WTC11 (cell line): ENCODE measurements at places on chromosomes 1 and 21.
A peak's percentile ranks its signal among the peaks of the same experiment; 100 is the strongest.

- DNase-seq: no peak
Observed at GRCh38 chr1:9275161-9275560, 17.5 kb upstream of the SPSB1 start.

- no peak for DNase-seq
Observed at GRCh38 chr1:39779137-39779536, 8.0 kb upstream of the OXCT2 start.

DNA sequence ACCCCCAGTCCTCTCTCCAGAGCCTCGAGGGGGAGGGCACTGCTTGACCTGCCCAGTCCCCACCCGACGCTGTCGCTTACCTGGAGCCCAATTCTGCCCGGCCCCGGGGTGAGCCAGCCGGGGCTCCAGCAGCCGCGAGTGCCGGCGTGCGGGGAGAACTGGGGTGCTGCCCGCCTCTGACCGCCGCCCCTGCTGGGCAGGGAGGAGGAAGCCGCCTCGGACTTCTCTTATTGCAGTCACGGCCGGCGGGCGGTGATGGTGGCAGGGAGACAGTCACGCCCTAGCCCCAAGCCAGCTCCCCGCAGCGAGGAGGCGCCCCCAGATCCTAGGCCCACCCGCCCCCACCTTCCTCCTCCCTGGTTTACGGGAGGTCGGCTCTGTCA is at the start of gene FGR:
Gene FGR, minus strand, starts transcription at position 201 of the 383 bp plus-strand sequence. CDS start 11,269 bp downstream, outside the sequence.
- no peak for DNase-seq

DNA sequence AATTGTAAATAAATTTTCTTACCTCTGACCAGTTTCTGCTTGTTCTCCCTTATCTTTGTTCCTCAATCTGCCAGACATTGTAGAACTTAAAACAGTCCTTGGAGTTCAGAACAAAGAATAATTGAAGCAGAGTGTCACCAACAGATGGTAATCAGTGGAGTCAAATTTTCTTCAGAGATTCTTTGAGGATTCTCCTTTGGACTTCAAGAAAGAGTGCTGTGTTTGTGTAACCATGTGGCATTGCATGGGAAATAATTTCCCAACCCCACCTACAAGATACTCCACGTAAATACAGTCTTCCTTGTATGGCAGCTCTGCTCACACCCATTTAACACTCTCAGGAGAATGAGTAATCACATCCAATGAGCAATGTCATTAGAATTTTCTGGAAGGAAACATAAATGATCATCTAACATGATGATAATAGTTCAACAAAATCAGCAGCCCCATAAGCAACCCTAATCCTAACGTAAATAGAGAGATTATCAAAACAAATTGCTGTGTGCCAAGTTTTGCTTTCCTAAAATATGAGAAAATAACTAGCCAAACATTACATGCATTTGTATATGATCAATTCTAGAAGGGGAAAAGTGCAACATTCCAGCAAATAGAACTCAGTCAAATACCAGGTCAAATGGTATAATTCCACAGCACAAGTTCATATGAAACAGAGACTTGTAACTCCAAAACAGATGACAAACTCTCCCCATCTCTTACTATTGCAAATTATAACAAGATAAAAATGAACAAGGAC is 6.9 kb upstream of the DENND1B start:
- DNase-seq: no peak

DNA sequence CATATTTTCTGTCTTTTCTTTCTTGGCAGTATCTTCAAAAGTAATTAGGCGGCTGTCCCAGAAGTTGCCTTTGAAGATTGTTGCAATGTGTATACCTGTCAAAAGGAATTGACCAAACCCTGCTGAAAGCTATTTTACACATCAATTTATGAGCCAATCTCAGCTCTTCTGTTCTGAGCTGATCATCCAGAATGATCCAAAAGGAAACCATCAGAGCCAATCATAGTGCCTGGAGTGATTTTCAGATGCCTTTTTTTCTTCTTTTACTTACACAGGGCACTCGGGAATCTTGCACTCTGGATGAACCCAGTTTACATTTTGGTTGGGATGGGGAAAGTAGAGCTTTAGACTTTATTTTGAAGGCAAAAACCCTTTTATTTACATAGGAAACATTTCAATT is 21.8 kb upstream of the APOBEC4 start:
- DNase-seq: no peak

DNA sequence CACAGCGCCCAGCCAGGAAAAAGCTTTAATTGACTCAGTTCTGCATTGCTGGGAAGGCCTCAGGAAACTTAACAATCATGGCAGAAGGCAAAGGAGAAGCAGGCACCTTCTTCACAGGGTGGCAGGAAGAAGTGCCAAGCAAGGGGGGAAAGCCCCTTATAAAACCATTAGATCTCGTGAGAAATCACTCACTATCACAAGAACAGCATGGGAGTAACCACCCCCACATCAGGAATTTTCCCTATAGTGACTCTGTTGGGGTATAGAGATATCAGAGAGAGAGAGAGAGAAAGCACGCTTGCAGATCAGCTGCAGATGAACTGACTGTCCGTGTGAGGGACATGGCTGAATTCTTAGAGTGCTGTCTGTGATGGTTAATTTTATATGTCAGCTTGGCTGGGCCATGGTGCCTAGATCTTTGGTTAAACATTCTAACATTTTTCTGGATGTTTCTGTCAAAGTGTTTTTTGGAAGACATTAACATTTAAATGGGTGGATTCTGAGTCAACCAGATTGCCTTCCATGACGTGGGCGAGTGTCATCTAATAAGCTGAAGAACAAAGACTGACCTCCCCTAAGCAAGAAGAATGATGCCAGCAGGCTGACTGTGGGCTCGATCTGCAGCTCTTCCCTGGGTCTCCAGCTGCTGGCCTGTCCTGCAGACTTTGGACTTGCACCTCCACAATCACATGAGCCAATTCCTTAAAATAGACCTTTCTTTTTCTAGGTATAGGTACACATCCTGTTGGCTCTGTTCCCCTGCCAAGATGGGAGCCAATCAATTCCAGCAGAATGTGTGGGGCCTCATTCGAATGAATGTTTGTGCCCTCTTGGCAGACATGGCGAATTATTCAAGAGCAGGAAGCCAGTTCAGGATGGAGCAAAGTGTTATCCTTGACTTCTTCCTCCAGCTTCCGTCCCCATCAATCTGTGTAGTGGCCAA is 21.4 kb upstream of the CPT2 start:
- no peak for DNase-seq

- DNase-seq: no peak
Observed at GRCh38 chr1:33502726-33503125, 30.3 kb downstream of the ZSCAN20 start.

- DNase-seq: no peak
Observed at GRCh38 chr1:902802-903201, 20.9 kb upstream of the SAMD11 start.

- DNase-seq: no peak
Observed at GRCh38 chr1:220389634-220390033, 117.4 kb upstream of the RAB3GAP2 start.

DNA sequence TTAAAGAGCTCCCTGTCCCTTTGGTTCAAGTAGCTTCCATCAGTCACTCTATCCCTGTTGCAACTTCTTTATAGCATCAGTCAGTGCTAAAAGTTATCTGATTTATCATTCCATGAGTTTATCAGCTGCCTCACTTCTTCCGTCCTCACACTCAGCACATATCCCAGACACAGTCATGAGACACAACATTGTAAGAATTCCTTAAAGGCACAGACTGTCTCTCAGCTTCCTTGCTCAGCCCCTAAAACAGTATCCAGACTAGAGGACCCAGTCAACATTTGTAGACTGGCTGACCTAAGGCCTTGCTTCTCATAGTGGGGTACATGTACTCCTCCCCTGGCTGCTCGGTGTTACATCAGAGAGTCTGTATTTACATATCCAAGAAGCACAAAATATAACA is 164.9 kb upstream of the ADGRL2 start:
- DNase-seq: no peak

GRCh38 chr21:29825936-29826335 is 113.9 kb downstream of the GRIK1 start:
- no peak for DNase-seq

- DNase-seq: no peak
Observed at GRCh38 chr1:240244968-240245628, 153.4 kb downstream of the FMN2 start.

- DNase-seq: no peak
Observed at GRCh38 chr1:229282295-229282823, 11.4 kb downstream of the RAB4A start.

DNA sequence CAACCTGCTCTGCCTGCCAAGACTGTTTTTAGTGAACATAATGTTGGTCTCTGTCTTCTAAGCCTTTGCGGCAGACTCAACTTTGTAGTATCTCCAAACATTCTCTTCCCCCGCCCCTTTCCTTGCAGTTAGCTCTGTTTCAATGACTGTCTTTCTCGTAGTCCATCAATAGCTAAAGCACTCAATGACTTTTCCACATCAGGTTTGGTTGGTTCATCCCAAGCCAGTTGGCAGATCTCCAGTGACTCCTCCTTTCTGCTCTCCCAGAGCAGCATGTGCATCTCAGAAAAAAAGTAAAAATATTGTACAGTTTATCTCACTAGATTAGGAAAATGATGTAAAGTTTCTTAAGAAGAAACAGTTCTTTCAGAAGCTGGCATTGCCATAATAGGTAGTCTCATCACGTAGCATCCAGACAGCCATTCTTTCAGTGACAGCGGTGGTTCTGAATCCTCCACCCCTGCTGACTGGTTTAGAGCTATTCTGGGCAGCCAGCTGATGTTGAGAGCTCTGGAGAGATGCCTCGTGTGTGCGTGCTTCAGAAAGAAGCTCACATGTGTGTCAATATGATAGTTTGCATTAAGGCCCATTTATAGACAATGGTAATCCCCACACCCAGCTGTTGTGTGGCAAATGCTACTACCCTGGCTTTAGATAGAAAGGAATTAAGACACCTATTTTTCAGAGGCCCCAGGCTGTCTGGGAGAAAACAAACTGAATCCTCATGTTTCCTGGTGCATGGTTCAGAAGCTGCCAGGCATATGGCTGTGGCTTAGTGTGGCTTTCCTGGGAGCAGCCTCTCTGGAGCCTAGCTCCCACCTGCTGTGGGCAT is 53.2 kb downstream of the CNN3 start:
- DNase-seq: no peak

DNA sequence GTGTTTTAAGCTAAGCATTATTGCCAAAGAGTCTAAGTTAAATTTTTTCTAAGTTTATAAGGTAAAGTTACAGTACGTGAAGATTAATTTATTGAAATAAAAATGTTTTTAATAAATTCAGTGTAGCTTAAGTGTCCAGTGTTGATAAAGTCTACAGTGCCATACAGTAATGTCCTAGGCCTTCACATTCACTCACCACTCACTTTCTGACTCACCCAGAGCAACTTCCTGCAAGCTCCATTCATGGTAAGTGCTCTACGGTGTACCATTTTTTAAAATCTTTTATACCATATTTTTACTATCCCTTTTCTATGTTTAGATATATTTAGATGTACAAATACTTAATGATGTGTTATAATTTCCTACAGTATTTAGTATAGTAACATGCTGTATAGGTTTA is 173.2 kb downstream of the CACNA1E start:
- no peak for DNase-seq

DNA sequence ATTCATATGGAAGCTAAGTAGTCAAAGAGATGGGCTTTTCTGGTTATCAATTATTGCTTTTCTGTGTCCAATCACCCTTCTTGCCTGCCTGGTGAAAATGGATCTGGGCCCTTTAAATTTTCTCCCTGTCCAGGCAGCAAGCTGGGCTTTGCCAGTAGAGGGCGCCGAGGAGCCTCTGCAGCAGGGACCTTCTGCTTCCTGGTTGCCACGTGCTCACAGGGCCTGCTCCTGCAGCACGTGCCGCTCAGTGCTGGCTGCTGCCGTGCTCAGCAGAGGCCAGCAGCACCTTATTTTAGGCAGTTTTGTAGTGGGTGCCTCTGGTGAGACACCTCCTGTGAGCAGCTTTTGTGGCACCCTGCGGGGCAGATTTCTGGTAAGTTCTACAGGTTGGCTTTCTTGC is 4.0 kb downstream of the ACTL8 start:
- peak; percentile 54 for DNase-seq

DNA sequence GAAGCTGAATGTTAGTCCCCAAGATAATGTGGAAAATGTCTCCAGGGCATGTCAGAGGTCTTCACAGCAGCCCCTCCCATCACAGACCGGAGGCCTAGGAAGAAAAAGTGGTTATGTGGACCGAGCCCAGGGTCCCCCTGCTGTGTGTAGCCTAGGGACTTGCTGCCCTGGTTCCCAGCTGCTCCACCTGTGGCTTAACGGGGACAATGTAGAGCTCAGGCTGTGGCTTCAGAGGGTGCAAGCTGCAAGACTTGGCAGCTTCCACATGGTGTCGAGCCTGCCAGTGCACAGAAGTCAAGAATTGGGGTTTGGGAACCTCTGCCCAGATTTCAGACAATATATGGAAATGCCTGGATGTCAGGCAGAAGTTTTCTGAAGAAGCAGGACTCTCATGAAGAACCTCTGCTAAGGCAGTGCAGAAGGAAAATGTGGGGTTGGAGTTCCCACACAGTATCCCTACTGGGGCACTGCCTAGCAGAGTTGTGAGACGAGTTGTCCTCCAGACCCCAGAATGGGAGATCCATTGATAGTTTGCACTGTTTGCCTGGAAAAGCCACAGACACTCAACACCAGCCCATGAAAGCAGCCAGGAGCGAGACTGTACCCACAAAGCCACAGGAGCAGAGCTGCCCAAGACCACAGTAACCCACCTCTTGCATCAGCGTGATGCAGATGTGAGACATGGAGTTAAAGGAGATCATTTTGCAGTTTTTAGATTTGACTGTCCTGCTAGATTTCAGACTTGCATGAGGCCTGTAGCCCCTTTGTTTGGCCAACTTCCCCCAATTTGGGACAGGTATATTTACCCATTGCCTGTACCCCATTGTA is 204.9 kb downstream of the MRPL39 start:
- DNase-seq: no peak

- DNase-seq: no peak
Observed at GRCh38 chr21:42311816-42312625, 3.2 kb downstream of the TFF3 start.

- DNase-seq: no peak
Observed at GRCh38 chr1:110184446-110184845, 25.7 kb upstream of the KCNC4 start.

GRCh38 chr1:23555986-23556634 is 3.2 kb downstream of the ID3 start:
- DNase-seq: peak; percentile 76

DNA sequence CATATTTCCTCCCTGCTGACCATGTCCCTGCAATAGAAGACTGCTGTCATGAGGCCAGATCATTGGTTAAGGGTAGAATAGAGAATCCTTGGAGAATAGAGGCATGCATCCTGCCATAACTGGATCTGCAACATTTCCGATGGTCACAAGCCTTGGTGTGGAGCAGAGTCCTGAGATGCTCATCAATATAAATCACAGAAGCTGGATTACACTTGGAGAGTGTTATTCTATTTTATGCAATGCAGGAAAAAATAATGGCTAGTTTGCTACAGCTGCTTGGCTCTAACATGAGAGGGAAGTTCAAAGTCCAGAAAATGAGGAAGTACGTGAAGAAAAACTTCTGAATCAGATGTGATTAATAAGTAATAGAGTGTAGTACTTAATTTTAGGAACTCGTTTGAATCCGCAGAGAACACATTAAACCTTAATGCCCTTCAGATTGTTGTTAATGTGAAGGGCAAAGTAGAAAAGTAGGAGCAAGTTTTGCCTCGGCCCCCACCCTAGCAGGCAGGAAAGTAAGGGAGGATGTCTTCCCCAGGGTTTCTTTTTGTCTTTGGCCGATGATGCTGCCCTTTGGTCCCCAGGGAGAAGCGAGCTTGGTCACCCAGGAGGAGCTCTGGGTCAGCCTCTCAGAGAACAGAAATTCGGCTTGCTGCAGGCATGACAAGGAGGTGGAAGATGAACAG is 59.5 kb downstream of the KCNK1 start:
- DNase-seq: no peak
